ENCODE measurements at places on chromosomes 6 and 20. TPM values are rescaled to one million over a fixed set of nuclear protein-coding genes. Genes with fewer than 3 reads are reported as not detected.

RAB44 gene
- total RNA-seq, result not detected

BPIFB1 gene
- total RNA-seq, result not detected

L3MBTL1 gene
- total RNA-seq, result 18.4 TPM

PPP1R16B gene
- total RNA-seq, result 12.9 TPM

PI16 gene
- total RNA-seq, result 0.78 TPM

MCHR2 gene
- total RNA-seq, result 4.1 TPM

ADGRB3 gene
- 179 TPM for total RNA-seq

FNDC1 gene
- 1.1 TPM for total RNA-seq
